ENCODE measurements at places on chromosomes 5 and 9.

GRCh38 chr9:92171822-92172221, 56.6 kb upstream of the SPTLC1 start:
- DNase-seq, result no peak

DNA sequence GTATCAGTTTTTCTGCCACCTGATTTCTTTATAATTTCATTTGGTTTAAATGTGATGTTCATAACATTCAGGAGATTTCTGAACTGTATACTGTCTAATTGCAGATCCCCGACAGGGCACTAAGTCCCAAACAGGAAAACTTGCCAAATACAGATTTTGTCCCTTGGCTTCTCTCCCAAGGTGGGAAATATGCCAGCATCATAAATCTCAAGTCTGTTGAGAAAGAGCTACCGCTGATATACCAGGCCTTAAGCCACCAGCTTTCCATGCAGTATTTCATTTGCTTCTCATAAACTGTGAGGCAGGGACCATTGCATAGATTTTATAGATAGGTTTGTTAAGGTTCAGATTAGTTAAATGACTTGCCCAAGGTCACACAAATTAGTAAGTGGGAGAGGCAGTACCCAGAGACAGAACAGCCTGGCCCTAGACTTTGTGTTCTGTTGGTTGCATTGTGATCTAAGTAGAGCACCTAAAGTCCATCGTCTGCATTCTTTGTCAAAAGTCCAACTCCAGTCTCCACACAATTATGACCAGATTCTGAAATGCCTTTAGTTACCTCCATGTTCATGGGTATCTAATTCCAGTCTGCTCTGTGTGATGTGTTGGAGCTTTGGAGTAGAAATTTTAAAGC, 16.2 kb downstream of the GPR21 start:
- no peak for DNase-seq

GRCh38 chr9:16044579-16044881, 491.7 kb downstream of the CCDC171 start:
- no peak for DNase-seq

- DNase-seq, result no peak
These were observed 889.7 kb downstream of the CDH9 start for GRCh38 chr5:26148569-26149107.

- no peak for DNase-seq
These were observed 144.5 kb downstream of the SEC61B start for GRCh38 chr9:99366621-99367020.

GRCh38 chr5:540071-540905, 16.0 kb upstream of the SLC9A3 start:
- DNase-seq, result no peak

DNA sequence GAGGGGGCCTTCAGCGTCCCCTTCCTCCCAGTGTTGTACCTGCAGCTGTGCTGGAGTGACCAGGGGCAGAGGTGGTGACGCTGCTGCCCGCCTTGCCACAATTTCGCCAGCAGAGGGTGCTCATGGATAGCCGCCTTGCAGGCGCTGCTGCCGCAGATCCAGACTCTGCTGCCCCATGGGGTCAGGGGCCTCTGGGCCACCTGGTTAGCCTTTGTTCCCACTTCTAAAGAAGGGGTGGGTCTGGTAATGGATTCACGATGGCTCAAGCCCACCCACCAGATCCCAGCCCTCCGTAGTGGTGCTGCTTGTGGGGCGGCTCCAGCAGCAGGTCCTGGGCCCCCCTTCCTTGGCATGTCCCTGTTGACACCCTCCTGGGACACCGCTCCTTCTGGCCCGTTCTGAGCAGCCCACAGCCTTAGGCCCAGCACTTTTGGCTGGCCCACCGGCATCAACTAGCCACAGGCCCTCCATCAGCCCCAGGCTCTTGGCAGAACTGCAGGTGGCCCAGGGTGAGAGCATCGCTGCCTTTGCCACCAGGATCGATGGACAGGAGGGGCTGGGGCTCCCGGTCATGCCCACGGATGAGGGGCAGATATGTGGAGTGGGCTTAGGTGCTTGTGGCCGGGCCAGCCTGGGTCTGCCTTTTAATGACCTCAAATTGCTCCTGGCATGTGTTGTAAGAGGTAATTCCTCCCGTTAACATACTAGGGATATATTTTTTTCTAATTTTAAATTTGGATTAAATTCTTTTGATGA, 57.2 kb downstream of the COL5A1 start:
- no peak for DNase-seq

DNA sequence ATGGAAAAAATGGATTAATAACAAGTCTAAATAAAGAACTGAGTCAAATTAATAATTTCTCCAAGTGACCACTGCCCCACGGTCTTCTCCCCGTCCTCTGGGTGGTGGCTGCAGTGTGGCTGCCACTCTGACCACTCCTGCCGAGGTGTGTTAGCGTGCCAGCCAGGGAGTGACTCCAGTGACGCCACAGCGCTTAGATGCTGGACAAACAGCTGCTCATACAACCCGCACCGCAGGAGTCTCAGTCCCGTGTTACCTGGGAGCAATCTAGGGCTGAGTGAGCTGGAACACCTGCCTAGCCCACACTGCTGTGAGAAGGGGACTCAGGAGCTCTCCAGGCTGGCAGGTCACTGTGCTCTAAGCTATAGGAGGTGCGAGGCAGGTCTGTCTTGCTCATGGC, 10.2 kb downstream of the MAPK9 start:
- DNase-seq, result no peak

- DNase-seq, result peak; percentile 26
These were observed 40.1 kb downstream of the DCAF10 start for GRCh38 chr9:37840560-37841194.

DNA sequence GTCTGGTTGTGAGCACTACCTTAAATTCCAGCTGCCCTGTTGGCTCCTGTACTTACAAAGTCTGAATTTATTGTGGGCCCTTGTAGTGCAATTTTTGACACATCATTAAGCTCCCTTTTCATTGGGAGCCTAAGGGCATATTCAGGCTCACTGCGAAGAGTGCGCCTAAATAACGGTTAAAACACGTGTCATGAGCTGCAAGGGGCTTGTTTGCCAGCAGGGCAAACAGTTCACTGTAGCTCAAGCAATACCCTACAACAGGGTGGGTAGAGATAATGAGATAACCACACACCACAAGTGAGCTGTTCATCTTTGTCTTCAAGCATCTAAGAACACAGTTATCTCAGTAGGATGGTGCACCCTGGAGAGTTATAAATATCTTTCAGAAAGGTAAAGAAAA, 214.2 kb downstream of the SLF1 start:
- DNase-seq, result no peak

DNA sequence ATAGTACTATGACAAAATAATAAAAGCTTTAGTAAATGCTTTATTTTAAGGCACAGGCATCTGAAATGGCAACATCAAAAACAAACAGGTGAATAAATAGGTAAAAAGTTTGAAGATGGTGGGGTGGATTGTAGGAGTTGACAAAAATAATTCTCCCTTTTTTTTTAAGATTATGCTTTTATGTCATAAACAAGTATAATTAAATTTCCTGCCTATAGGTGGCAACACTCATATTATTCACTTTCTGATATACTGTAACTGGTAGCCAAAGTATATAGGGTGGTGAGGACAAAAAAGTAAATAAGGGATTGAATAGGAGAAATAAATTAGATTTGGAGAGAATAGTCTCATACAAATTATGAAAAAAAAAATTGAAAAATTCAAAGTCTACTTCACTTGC, 120.0 kb upstream of the ACOT12 start:
- no peak for DNase-seq

- DNase-seq, result no peak
These were observed 38.5 kb downstream of the MACROH2A1 start for GRCh38 chr5:135360278-135361274.

- DNase-seq, result no peak
These were observed 412 bp downstream of the FGF18 start for GRCh38 chr5:171419688-171420430.

DNA sequence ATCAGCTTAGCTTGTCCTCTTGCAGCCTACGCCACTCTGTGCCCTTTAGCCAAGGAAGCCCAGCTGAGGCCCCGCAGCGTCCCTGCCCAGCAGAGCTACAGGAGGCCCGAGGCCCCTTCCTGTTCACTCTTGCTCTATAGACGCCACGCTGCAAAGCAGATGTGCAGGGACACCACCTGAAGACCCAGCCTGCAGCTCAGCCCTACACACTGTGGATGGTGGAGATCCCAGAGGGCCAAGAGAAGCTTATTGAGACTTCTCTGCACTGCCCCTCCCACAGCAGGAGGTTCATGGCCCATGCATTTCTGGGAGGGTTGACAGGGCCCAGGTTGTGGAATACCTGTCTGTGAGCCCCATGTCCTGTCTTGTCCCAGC, 33.6 kb downstream of the IRF1 start:
- DNase-seq, result no peak

DNA sequence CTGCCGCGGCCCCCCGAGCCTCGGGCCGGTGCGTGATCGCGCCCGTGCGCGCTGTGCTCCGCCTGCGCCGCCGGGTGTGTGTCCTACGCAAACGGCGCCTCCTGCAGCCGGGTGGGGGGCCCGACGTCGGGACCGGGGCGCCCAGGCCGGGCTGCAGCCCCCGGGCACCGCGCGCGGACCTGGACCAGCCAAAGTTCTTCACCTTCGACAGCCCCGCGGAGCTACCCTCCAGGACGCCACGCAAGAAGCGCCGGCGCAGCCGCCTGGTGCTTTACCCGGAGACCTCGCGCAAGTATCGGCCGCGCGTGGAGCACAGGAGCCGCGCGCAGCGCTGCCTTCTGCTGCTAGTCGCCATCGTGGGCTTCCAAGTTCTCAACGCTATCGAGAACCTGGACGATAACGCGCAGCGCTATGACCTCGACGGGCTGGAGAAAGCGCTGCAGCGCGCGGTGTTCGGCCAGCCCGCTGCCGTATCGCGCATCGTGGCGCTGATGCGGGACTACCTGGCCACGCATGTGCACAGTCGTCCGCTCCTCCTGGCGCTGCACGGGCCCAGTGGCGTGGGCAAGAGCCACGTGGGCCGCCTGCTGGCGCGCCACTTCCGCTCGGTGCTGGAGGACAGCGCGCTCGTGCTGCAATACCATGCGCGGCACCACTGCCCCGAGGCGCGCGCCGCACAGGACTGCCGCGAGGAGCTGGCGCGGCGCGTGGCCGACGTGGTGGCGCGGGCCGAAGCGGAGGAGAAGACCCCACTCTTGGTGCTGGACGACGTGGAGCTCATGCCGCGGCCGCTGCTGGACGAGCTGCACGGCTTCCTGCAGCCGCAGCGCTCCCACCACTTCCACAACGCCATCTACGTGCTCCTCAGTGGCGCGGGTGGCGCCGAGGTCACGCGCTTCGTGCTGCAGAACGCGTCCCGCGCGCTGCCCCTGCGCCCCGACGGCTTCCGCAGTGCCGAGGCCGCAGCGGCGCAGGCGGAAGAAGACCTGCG, 1.5 kb downstream of the TOR4A start:
- DNase-seq, result no peak

DNA sequence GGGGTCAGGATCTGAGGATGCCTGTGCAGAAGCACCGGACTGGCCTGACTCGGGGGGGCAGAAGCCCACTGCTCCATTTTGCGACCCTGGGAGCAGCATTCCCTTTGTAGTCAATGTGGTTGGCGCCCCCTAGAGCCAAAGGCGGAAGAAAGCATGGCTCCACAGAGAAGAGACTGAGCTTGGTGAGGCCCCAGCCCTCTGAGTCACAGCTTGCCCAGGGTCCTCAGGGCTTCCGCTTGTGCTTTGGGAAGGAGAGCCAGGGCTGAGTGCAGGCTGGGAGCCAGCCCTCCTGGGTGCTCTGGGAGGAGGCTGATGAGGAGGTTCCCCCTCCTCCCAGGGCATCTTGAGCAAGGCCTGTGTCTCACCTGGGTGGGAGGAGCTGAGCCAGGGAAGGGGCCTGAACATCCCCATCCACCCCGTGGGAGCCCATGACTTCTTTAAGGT, 5.5 kb upstream of the AQP3 start:
- peak; percentile 42 for DNase-seq

- no peak for DNase-seq
These were observed 6.9 kb upstream of the KIF2A start for GRCh38 chr5:62299101-62299500.

DNA sequence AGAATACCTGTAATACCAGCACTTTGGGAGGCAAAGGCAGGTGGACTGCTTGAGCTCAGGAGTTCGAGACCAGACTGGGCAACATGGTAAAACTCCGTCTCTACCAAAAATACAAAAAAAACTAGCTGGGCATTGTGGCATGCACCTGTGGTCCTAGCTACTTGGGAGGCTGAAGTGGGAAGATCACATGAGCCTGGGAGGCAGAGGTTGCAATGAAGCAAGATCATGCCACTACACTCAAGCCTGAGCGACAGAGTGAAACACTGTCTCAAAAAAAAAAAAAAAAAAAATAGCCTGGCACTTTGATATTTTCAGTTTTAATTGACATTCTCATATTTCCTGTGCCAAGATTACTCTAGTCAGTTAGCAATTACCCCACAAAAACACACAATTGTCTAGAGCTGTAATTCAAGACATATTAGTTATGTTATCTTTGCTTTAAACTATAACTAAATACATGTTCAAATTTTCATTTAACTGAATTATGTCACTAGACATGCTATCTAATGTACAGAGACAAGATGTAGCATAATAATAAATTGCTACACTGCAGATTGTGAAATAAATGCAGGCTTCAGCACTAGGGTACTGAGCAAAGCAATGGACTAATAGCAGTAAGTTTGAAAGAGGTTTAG, 378.2 kb upstream of the GRAMD2B start:
- DNase-seq, result no peak

DNA sequence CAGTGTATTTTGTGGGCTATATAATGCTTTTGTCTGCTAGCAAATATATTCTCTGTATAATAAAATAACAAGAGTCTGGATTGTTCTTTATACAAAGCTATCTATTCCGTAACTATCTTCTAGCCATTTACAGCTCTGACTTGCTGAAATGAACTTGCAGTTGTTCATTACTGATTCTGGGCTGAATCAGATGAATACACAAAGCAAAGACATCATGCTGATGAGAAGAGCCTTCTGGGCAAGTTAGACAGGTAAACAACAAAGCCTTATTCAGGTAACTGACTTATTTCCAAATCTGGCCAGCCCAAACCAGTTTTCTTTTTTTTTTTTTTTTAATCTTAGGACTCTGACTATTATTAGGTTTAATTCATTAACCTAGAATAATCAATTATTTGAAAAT, 255.5 kb downstream of the KIAA0825 start:
- no peak for DNase-seq

DNA sequence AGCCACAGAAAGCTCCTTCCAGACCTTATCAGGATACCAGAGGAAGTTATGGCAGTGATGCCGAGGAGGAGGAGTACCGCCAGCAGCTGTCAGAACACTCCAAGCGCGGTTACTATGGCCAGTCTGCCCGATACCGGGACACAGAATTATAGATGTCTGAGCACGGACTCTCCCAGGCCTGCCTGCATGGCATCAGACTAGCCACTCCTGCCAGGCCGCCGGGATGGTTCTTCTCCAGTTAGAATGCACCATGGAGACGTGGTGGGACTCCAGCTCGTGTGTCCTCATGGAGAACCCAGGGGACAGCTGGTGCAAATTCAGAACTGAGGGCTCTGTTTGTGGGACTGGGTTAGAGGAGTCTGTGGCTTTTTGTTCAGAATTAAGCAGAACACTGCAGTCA, 70.8 kb upstream of the ENTREP1 start:
- DNase-seq, result no peak
